SK-N-MC (cell line): ENCODE measurements at places on chromosomes 2 and 18.

- no peak for DNase-seq
Observed at GRCh38 chr2:152571048-152571766, 146.1 kb downstream of the PRPF40A start.

GRCh38 chr2:30237239-30237965 lies 6.1 kb downstream of the LBH start:
- DNase-seq: no peak

DNA sequence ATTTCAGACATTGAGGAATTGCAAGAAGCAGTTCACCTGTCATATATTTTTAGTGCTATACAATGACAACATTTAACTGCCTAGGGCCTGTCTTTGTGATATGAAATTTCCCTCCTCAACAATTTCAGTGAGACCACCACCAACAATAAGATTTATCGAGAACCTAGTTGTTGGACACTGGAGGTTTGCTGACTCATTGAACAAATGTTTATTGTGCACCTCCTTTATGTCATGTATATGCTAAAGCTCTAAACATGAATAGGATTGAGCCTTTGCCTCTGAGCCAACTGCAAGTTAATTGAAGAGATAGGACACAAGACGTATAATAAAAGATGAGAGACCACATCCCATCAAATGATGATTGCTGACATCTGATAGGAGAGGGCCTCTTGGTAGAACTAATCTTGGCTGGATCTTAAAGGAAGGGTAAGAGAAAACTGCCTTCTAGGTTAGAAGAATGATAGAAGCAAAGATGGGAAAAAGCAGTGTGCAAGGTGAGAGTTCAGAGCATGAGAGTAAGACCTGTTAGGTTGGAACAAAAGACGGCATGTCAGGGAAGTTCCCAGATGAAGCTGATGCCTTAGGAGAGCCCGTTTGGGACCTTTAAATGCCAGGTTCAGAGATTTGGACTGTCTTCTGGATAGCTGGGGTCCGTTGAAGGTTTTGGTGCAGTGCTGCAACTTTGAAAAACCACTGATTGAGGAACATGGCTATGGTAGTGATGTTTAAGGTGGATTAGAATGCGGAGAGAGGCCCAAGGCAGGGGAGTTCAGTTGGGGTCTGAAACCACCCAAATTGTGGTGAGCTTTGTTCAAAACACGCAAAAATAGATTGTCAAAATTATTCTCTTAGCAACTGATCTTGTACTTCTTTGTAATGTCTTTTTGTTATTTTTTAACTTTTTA lies 133.0 kb upstream of the EML6 start:
- no peak for DNase-seq

- no peak for DNase-seq
Observed at GRCh38 chr2:74001121-74001520, 16.4 kb downstream of the TET3 start.

DNA sequence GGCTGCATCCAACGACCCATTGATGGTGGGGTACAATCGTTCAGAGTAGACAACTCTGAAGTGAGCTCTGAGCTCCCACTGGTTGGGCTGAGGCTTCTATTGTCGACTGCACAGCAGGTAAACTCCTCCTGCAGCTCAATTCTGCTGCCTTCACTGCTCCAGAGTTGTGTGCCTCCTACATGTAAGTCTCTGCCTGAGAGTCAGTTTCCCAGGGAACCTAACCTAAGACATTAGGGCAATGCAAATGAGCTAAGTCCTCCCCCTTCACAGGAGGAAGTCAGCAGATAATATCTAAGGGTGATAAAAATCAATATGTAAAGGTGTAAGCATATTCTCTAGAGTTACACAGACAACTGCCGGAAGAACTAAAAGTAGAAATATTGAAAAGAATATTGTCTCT lies 22.5 kb upstream of the ACYP2 start:
- DNase-seq: no peak
